ENCODE measurements at places on chromosomes 7 and 10.

GRCh38 chr7:116957874-116958273, 4.6 kb downstream of the ST7 start:
- DNase-seq: no peak

GRCh38 chr7:36153571-36154097, 580 bp downstream of the EEPD1 start:
- no peak for DNase-seq

GRCh38 chr7:139494835-139495579, 11.5 kb upstream of the KLRG2 start:
- DNase-seq: no peak

GRCh38 chr7:114107522-114107921, 188.7 kb upstream of the PPP1R3A start:
- DNase-seq: no peak

GRCh38 chr7:52786174-52786573, 249.3 kb upstream of the POM121L12 start:
- no peak for DNase-seq

DNA sequence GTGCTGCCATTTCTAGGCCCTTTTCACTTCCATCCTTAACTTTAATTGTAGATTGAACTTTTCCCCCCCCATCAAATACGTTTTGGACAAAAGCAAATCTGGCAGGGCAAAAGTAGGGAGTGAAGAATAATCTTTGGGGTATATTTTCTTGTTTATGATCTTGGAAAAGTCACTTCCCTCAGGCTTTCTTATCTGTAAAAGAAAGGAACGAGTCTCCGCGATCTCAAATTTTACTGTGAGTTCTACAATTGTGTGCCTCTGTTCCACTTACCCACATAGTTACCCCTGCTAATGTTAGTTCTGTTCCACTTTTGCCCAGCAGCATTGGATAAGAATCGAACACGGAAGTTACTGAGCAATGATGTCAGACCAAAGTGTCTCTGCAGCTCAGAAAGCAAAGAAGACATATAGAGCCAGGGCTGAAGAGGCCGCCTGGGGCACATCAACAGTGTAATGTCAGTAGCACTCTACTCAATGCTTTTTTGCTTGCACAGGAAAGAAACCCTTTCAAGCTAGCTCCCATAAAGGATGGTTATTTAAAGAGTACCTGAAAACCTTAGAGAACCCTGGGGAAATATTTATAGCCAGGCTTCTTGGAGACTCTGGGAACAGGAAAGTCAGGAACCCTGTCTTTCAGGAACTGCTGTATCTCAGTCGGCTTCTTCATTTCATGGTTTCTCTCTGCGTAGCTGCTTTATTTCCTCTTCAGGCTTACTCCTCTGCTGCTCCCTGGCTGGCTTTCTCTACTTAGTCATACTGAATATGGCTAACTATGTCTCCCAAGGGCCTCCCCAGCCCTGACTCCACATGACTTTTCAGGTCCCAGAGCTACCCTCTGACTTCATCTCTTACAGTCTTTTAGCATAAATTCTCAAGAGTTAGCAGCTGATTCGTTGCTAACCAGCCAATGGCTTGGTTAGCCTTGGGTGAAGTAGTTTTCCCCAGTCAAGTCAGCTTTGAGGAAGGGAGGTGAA, 123.7 kb upstream of the FAM3C start:
- DNase-seq: no peak

Measured in stimulated activated CD8-positive, alpha-beta memory T cell treated with anti-CD3 and anti-CD28 coated beads, Interleukin-7, amount 100 ng/mL, for 1 hour (primary cell).